MM.1S (cell line): ENCODE measurements at places on chromosomes 11 and 22.

- H3K4me3 ChIP-seq: no peak overlapping the region
- DNase-seq: no peak
- peak overlapping the region; percentile 10; the same call in 1 of the 2 replicates for H3K27ac ChIP-seq
- no peaks in the 10 kb centered on the region for H3K36me3 ChIP-seq
- H3K4me1 ChIP-seq: peaks cover 19% of the 10 kb centered on the region
These were observed 70.4 kb downstream of the GGTLC2 start for GRCh38 chr22:22714600-22715335.

DNA sequence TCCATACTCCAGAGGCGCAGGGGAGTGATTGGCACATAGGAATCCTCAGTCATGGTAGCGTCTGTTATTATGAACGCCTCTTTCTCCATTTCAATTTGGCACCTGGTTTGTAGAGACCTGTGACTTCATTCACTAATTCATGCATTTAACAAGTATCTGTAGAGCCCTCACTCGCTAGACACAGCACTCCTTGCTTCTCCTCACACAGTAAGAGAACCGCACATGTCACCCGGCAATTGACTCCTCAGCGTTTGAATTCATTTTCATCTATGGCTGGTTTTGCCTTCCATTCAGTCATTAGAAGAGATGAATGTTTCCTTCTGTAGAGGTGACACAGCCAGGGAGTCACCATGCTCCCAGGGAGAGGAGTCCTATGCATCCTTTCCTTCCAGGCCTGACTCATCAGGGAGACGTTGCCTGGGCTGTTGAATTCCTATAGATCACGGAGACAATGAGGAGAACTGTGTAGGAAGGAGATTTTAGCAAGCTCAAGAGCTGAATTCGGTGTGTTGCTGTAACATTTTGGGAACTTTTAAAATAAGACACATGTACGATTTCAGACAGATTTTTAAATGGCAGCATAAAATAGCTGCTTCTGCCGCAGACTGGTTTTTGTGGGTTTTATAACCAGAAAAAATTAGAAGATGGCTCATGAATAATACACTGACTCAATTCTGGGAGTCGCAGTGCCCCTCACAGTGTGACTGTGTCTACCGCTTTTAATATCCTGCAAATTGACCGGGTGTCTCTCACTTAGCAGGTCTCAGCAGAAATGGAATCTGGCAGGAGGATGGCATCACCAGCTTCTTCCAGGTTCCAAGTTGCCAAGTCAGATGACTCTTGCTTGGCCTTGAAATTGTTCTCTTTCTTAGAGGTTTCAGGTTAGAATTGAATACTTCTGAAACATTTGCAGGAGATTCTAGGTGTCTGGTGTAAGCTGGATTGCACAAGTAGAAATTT lies 44.4 kb upstream of the CLMP start:
- H3K4me3 ChIP-seq: no peak overlapping the region
- no peak for DNase-seq

- peaks cover 10% of the 10 kb centered on the region for H3K4me1 ChIP-seq
- DNase-seq: no peak
- no peak overlapping the region for H3K27ac ChIP-seq
- H3K36me3 ChIP-seq: peaks cover 7% of the 10 kb centered on the region; the same call in 1 of the 2 replicates
These were observed 4.8 kb downstream of the ARFGAP2 start for GRCh38 chr11:47171856-47172255.

DNA sequence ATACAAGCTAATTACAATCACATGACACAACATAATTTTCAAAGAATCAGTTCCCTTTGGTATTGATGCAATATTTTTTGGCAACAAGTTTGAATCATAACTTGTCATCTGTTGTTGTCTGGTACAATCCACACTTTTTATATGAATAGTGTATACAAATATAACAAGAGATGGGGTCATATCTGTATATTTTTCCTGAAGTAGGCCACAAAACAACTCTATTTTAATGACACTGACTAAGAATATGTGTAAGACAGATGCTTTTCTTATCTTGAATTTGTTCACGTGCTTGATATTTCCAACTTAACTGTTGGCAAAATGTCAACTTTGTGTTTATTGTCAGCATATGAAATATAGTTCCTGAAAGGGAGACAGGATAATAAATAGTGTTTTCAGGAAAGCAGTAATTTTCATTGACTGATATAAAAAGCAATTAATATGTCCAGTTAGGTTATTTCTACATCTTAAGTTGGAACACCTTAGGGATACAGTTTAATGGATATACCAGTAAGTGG lies 27.9 kb downstream of the NOX4 start:
- H3K36me3 ChIP-seq: no peaks in the 10 kb centered on the region
- no peak overlapping the region for H3K4me3 ChIP-seq
- no peak for DNase-seq
- no peaks in the 10 kb centered on the region for H3K4me1 ChIP-seq
- no peaks in the 10 kb centered on the region for H3K27me3 ChIP-seq
- H3K27ac ChIP-seq: no peak overlapping the region

DNA sequence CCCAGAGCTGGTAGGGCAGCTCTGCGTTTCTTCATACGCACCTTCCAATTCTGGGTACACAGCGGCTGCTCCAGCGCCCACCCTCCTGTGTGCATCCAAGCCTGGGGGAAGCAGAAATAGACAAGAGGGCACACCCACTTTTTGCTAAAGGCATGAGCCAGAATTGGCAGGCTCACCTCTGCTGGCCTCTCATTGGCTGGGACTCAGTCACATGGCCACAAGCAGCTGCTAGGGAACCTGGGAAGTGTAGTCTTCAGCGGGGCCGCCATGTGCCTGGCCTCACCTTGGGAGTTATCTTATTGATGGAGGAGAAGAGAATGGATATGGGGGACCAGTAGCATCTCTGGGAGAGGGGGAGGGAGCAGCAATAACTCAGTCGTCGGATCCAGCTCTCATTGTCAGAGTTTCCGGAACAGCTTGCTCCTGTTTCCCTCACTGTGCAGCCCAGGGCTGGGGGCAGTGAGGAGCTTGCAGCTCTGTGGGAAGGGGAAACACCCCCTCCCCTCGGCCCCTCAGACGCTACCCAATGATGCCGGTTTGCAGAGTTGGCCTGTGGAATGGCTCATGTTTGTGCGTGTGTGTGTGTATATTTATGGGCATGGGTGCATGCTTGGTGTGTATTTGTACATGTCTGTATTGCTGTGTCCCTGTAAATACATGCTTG lies 11.8 kb upstream of the MIEF1 start:
- no peaks in the 10 kb centered on the region for H3K27me3 ChIP-seq
- no peak overlapping the region for H3K27ac ChIP-seq

- DNase-seq: no peak
- H3K36me3 ChIP-seq: no peaks in the 10 kb centered on the region
- no peak overlapping the region for H3K27ac ChIP-seq
- H3K4me1 ChIP-seq: peaks cover 7% of the 10 kb centered on the region
These were observed 61.5 kb downstream of the MIAT start for GRCh38 chr22:26718905-26719304.

GRCh38 chr11:11866203-11866602 lies 24.4 kb downstream of the USP47 start:
- H3K27me3 ChIP-seq: no peaks in the 10 kb centered on the region
- H3K4me3 ChIP-seq: no peak overlapping the region
- peaks cover 6% of the 10 kb centered on the region; the same call in 1 of the 2 replicates for H3K4me1 ChIP-seq
- no peak for DNase-seq
